ENCODE measurements at places on chromosomes 6 and 20. TPM values are rescaled to one million over a fixed set of nuclear protein-coding genes. Genes with fewer than 3 reads are reported as not detected.

- DNase-seq: no peak
Measured at GRCh38 chr20:2799688-2800520, 523 bp downstream of the CPXM1 start.

DNA sequence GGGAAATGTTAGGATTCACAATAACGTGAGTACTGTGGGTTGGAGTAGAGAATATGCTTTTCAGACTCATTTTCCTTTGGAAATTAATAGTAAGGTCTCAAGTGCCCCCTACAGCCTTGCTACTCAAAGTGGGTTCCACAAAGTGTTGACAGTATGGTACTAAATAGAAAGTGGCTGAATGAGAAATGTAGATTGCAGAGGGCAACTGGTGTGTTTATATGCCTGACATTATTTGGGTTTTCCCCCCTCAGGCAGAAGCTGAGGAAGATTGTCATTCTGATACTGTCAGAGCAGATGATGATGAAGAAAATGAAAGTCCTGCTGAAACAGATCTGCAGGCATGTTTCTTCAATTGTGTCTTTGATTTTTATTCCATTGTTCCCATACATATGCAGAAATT is 5.6 kb downstream of the FBXO9 start:
- no peak for DNase-seq

GRCh38 chr6:95352064-95352795 is 225.1 kb upstream of the MANEA start:
- no peak for DNase-seq

DNA sequence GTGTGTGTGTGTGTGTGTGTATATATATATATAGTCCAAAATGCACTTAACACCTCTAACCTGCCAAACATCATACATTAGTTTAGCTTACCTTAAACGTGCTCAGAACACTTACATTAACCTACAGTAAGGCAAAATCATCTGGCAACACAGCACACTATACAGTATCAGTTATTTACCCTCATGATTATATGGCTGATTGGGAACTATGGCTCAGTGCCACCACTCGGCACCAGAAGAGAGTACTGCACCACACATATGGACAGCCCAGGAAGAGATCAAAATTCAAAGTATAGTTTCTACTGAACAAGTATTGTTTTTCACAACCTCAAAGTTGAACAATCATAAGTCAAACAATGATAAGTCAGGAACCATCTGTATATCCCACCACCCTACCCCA is 59.8 kb downstream of the FAXC start:
- DNase-seq: no peak

GRCh38 chr20:46204594-46205186 is 86.6 kb downstream of the CD40 start:
- DNase-seq: no peak

DNA sequence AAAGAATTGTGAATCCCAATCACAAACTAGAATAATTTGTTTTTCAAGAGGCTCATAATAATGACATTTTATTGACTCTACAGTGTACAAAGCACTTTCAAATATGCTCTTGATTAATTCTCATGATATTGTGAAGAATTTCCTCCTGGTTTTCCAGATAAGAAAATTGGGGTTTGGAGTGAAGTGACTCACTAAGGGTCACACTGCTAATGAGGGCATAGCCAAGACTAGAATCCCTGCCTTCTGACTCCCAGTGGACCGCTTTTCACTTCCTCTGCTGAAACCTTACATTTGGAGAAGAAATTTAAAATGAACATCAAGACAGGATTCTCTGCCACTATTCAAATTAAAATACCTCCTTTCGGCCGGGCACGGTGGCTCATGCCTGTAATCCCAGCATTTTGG is 38.3 kb upstream of the LTV1 start:
- peak; percentile 25 for DNase-seq

GRCh38 chr6:45364466-45364865 is 13.3 kb downstream of the SUPT3H start:
- no peak for DNase-seq

GSS gene
- 151 TPM for total RNA-seq

RTN4IP1 gene
- total RNA-seq: 10.9 TPM

HUS1B gene
- 1.2 TPM for total RNA-seq

ADGRF5 gene
- 0.19 TPM for total RNA-seq
